Astrocyte of the spinal cord (primary cell): ENCODE measurements at places on chromosomes 7 and 10.

DNA sequence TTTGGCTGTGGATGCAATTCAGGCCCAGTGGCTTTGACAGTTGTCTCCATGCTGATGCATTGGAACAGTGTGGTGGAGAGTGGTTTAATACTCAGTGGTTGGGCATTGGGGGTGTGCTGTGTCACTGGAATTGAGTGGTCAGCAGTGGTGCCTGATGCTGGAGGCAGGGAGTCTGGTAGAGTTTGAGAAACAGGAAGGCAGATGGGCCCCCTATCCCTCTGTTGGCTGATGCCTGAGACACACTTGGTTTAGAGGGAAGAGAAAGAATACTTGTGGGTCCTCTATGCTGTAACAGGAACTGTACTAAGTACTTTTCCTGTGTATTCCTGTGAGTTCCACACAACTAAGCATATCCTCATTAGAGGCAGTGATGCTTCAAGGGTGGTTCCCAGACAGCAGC is 55.4 kb downstream of the EEPD1 start:
- DNase-seq, result no peak

- peak; percentile 37 for DNase-seq
These were observed 80.7 kb upstream of the SEC61G start for GRCh38 chr7:54839575-54840213.

DNA sequence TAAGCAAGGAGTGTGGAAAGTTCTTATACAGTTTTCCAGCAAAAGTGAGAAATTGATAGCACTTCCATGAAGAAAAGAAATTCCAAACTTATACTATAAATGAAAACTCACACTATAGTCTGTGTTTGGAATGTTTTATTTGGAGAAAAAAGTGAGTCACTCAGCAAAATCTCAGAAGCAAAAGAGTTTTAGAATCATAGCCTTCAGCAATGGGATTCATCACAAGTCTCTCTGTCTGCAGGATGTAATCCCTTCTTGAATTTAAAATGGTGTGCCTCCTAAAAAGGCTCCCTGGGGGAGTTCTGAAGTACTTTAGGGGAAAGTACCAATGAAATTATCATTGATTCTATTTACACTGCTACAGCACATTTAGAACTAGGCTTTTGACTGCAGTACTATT is 756.4 kb downstream of the XPNPEP1 start:
- no peak for DNase-seq

- peak; percentile 96 for DNase-seq
These were observed 32.1 kb upstream of the MDFIC start for GRCh38 chr7:114889646-114890285.

- no peak for DNase-seq
These were observed 184.0 kb downstream of the GFRA1 start for GRCh38 chr10:116088985-116089384.

GRCh38 chr10:89651916-89652573 is 7.0 kb upstream of the PANK1 start:
- no peak for DNase-seq

DNA sequence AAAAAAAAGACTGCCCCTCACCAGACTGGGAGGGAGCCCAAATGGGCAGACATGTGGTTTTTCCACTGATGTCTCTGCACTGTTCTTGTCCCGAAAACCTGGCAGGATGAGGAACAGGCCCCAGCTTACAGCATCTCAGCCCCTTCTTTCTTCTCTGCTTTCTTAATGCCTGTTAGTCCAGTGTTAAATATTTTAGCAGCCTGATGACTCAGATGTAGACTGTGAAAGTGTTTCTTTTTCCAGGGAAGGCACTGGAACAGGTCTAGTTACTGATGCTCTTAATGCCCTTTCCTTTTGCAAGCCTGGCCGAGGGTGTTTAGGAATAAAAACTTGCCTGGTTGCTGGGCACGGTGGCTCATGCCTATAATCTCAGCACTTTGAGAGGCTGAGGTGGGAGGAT is 107.7 kb downstream of the TACC2 start:
- DNase-seq, result peak; percentile 13

- no peak for DNase-seq
These were observed 46.1 kb downstream of the PTPRN2 start for GRCh38 chr7:158541346-158542010.

- peak; percentile 7 for DNase-seq
These were observed 170.9 kb upstream of the AOAH start for GRCh38 chr7:36895192-36895591.

DNA sequence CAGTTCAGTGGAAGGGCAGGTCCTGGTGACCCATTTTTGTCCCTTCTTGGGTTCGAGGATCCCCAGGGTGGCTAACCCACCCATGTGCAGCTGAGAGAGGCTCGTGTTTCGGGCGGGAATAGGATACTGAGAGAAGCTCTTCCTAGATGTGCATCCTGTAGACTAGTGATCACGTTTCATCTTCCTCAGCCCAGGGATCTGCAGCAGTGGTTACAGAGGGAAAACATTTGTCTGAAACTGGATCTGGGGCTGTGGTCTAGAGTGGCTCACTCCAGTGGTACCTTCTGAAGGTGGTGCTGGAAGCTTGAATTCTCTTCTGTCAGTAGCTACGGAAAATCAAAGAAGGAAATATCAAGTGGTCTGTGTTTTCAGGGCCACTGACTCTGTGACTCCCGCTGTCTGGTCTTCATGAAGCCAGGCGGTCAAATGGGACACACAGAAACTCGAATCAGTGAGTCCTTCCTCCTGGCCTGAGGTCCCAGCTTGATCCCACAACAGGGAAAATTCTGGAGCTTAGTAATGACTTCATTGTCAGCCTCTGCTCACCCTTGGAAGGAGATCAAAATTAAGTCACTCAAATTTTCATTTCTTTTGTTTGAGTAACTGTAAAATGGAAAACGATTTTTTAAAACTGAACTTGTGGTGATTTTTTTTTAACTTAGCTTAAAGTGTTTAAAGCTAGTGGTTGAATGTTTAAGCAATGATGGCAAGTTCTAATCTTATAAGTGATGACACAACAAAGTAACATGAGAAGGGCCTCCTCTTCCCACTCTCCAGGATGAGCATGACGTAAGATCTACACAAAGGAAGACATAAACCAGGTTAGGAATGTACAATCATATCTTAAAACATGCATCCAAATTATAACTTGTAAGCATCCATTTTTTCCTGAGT is 469.3 kb upstream of the KLF6 start:
- peak; percentile 86 for DNase-seq
